NCI-H748 treated with DMSO at 0.1 percent for 48 hours (cell line): ENCODE measurements at places on chromosomes 13 and 19.

GRCh38 chr19:17969096-17969792 lies 2.3 kb downstream of the KCNN1 start:
- no peak for DNase-seq

DNA sequence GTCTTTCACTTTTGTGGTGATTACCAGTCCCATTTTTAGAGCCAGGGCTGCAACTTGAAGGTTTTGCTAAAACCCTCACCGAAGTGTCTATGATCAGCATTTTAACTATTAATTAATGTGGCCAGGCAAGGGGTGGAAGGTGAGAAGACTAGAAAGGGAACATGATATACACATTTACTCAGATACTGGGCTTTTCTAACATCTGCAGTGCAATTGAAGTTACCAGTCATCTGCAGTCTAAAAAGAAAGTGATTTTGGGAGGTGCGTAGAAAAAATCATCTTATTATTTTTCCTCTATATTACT lies 481 bp downstream of the ALOX5AP start:
- DNase-seq, result no peak

DNA sequence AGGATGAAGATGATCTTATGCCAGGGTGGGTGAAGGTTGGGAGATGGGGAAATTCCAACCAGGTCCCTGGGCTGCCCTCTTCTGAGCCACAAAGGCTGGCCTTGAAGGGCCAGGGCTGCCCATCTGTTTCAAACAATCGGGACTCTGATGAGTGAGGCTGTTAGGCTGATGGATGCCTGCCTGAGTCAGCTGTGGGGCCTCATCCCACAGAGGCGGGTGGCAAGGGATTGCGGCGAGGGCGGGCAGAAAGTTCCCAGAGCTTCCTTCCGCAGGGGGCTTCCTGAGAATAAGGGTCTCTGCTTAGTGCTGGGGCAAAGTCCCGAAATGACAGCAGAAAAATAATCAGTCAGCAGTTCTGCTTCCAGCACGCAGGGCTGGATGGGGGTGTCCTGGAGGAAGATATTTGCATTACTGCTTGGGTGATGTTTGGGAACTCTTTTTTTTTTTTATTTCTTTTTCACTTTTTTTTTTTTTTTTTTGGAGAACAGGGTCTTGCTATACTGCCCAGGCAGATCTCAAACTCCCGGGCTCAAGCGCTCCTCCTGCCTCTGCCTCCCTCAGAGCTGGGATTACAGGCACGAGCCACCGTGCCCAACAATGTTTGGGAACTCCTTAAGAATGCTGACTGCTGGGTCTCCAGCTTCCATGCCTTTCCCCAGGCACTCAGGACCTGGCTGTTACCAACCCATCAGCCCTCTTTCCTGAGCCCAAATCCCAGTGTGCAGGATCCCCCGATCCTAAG lies 14.1 kb downstream of the SH3GL1 start:
- no peak for DNase-seq

GRCh38 chr19:42324655-42325307 lies 654 bp upstream of the MEGF8 start:
- no peak for DNase-seq

DNA sequence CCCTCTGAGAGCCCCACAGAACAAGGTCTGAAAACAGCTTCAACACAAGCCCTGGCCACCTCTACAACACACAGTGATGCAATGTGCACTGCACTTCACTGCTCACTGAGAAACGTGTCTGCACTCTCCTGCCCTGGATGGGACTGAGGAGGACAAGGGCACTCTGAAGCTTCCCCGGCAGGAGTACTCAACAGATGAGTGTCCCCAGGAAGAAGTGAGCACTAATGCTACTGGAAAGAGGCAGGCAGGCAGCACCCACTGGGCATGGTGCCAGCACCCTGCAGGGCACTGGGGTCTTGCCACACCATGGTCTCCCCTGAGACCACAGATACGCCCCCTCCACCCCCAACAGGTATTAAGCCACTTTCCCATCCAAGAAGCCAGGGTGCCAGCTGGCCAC lies 17.7 kb upstream of the SLC35E1 start:
- DNase-seq, result no peak

GRCh38 chr13:72823724-72824123 lies 41.8 kb downstream of the PIBF1 start:
- DNase-seq, result no peak

GRCh38 chr13:99085139-99085807 lies 107.4 kb upstream of the DOCK9 start:
- no peak for DNase-seq

GRCh38 chr19:4328243-4328990 lies 10.2 kb downstream of the STAP2 start:
- no peak for DNase-seq

DNA sequence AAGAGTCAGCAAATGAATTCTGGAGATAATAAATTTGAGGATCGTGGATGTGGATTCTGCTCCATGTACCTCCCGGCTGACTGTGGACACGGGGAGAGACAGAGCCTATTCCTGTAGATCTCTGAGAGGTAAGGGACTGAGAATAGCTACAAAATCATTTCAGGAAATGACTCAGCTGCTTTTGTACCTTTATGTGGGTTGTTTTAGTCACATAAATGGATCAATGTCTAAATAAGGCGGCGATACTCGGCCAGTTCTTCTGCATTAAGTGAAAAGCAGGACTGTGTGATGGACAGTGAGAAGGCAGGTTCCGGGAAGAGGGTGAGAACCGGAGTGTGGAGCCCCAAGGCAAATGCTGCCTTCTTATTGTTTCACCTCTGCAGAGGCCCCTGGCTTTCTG lies 128.1 kb downstream of the EFNB2 start:
- no peak for DNase-seq

GRCh38 chr13:27182844-27183497 lies 11.4 kb upstream of the USP12 start:
- no peak for DNase-seq

- DNase-seq, result no peak
Observed at GRCh38 chr19:42248270-42249148, 6.1 kb upstream of the GSK3A start.

DNA sequence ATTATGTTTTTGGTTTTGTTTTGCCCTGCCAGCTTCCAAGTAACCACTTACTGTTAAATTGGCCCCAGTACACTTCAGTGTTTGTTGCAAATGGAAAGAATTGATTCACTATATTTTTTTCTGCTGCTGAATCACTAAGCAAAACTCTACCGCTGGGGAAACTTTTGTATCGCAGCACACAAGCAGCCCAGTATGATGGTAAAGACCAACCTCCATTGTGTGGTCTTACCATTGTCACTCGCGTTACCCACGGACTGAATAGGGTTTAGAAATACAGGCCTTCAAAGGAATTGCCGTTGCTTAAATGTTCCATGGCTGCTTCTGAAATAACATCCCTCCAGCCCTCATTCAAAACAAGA lies 7.9 kb downstream of the SPATA13 start:
- no peak for DNase-seq

GRCh38 chr19:1105873-1106840 lies 2.4 kb downstream of the GPX4 start:
- no peak for DNase-seq

DNA sequence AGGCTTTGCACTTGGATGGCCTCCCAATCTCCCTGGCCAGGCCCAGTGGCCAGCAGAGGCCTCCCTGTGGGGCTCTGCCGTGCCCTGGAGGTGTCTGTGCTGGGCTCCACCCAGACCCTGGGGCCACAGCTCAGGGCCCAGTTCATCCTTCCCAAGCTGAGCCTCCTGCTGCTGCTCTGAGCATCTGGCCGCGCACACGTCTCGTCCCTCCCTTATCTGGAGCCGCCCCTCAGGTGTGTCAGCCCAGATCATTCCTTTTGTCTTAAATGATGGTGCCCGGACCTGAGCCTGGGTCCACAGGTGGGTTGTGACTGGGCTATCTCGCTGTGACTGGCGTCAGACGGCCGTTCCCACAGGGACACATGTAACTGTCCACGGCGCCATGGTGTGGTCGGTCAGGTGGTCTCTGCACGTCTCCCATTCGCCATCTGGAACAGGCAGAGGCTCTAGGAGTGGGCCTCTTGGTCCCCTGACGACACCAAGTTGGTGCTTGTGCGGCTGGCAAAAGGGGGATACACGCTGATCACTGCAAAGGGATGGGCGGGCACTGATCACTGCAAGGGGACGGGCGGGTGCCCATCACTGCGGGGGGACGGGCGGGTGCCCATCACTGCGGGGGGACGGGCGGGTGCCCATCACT lies 14.3 kb upstream of the ZNF554 start:
- no peak for DNase-seq

GRCh38 chr19:41193430-41194156 lies 574 bp downstream of the CYP2S1 start:
- DNase-seq, result no peak

DNA sequence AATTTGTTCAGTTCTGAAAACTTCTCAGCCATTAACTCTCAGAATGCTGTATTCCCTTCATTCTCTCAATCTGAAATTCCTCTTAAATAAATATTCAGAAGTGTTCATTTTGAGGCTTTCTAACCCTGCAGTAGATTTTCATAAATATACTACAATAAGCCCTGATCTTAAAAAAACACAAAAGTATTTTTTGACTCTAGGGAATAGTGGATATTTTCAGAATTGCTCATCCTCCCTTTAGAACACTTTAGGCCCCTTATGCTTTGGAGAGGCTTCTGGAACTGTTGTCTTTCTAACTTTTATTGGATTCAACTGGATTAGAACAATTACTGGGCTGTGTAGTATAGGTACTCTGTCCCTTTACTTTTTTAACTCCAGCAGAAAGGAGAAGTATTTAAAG lies 1662.6 kb upstream of the MIR17HG start:
- DNase-seq, result no peak

- no peak for DNase-seq
Observed at GRCh38 chr13:40508127-40508526, 158.3 kb downstream of the FOXO1 start.

GRCh38 chr13:55576389-55576788 lies 1564.3 kb upstream of the PRR20A start:
- no peak for DNase-seq

DNA sequence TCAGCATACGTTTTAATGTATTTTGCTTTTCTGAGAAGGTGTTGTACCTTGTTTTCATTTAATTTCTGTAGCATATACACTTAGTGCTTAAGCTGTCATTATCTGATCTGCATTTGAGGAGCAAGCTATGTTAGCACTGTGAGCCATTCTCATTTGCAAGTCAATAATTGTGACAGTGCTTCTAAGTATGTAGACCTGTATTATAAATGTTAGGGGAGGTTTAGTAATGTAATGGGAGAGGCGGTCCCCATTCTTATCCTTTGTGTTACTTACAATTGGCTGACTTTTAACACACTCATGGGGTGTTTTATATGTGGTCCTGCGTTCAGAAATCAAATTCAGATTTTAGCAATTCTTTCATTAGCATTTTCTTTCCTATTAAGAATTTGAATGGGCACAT lies 90.2 kb downstream of the GPC6 start:
- no peak for DNase-seq

DNA sequence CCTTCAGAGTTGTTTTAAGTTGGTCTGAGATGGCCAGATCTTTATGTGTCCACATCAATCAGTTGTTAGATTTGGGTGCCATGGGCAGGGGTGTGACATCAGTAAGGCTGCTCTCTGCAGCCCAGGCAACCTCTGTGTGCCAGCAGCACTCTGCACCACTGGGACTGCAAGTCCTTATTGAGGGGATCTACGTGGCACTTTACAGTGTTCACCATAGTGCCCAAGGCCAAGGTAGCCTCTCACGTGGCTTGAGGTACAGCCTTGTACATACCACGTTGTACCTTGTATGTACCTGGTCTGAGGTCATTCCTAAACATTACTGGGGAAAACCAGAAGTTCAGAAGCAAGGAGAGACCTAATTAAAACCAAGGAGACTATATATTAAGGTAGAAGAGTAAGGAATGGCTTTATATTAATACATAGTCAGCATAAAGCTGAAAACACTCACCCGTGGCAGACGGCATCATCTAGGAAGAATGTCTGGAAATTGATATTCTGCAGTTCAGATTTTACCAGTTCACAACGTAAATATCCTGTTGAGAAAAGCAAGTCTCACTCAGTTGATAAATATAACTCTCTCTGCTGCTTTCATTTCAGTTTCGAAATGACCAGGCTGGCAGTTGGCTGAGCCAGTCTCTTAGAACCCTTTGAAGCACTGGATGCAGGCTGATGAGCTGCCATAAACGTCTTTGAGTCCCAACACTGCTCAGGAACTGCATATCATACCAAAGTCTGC lies 128.8 kb downstream of the ZDHHC20 start:
- no peak for DNase-seq
